M059J (cell line): ENCODE measurements at places on chromosomes 11 and 22.
A peak's percentile ranks its signal among the peaks of the same experiment; 100 is the strongest.

DNA sequence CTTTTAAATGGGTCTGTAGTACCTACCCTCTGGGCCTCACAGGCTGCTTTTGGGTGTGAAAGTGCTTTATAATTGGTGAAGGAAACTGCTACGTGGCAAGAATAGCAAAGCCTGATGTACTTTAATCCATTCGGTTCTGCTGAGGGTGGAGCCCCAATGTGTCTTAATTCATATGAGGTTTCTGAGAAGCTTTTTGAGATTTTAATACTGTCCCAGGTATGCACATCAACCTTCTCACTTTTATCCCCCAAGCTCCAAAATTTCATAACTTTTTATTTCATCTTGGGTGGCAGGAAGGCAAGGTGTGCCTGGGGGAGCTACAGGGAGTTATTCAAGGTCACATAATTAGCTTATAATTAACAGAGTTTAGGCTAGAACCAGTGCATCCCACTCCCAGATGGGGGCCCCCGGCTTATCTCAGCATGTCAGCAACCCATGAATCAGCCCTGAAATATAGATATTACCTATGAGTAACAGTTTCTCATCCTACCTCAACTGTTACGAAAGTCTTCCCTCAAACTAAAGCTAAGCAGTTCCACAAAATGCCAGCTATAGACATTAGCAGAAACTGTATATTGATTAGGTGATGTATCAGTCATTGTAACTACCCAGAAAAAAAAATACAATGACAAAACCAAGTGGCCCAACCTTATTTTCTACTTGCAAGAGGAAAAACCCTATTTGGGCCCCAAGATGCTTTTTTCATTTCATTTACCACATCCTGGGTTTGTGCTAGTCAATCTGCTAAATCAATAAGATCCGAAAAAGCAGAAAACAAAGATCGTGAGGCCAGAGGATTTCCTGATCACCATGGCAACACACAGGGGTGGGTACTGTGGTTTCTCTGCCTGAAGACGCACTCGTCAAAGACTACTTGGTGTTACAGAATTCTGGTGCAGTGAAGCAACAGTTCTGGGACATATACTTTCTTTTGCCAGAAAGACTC, 26.7 kb downstream of the CD44 start:
- DNase-seq: peak; percentile 96

GRCh38 chr22:42856179-42856864, 751 bp downstream of the ARFGAP3 start:
- DNase-seq: peak; percentile 45

DNA sequence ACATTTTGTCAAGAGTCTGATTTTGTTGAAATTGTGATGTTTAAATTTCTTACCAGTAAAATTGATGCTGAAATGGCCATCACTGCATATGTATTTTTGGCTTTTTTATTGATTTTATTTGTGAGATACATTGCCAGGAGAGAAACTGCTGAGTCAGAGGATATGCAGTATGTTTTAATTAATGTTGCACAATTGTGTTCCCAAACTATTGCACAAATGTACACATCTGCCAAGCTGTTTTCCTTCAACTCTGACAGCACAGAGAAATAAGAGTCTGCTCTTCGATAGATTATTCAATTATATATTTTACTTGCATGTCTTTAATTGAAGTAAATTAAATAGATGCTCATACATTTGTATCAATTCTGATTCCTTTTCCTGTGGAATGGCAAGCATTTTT, 640.2 kb upstream of the LUZP2 start:
- no peak for DNase-seq

- DNase-seq: peak; percentile 97
Measured at GRCh38 chr11:20112291-20113148, 47.8 kb downstream of the DBX1 start.

DNA sequence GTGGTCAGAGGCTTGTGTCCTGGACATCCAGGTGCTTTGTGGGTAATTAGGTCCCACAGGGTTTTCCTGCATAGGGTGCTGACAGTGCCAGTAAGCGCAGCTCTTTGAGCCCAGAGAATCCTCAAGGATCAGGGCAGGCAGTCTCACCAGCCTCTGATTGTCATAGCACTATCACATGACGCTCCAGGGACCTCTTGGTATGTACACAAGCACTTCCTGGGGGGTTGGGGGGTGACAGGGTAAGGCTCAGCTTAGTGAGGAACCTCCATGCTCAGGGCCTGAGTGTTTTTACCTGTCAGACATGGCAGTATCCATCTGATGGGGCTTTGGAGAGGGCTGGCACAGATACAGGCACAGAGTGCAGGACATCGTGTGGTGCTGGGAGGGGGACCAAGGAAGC, 27.9 kb upstream of the SUSD2 start:
- DNase-seq: peak; percentile 70

GRCh38 chr22:26259510-26259909, 90.2 kb downstream of the SEZ6L start:
- DNase-seq: peak; percentile 47

GRCh38 chr11:2452321-2453012, 7.7 kb downstream of the KCNQ1 start:
- DNase-seq: no peak

DNA sequence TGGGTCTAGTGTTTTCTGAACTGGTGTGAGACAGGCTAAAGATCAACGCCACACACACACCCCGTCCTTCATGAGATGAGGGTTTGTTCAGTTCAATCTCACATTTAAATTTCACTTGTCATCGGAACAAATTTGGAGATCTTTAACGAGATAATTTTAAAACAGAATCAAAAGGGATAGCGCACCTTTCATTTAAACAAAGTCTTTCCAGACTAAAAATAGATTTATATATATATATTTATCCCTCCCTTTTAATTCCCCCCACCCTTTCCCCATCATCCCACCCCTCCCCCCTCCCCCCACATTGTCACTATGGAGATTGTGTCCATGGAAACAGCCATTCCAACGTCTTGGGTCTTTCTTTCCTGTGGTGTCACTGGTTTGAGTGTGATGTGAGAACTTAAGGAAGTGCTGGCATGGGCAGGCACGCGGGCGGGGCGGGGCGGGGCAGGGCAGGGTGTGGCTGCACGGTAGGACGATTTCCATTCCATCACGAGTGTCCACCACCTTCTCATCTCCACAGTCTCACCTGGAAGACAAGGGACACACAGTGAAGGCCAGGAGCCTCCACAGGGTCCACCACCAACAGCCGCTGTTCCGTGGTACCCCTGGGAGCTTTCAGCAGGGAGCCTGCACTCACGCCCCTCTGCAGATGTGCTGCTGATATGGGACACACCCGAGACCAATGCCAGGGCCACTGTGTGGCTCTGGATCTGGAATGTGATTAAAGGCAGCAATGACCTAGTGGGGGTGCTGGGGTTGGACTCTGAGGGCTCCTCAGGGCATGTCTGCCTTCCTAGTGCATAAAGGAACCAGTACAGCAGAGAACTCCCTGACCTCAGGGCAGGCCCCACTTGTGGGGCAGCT, 30.5 kb upstream of the CYP2D6 start:
- no peak for DNase-seq

DNA sequence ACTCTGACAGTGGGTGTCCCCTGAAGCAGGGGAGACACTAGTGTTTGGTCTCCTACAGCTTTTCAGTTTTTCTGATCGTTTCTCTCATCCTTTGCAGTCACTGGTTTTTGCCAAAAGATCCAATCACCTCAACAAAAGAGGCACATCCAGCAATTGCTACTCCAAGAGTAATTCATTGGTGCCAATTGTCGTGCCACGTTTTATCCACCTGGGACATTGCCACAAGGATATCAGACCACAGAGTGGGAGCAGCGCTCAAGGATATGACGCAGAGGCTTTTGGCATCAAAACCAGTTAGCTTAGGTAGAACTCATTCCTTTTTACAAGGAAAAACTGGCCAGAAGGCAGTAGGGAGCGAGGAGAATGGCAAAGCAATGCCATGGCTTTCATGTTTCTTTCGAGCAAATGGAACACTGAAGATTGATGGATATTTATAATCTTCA, 40.9 kb upstream of the BLID start:
- peak; percentile 99 for DNase-seq

GRCh38 chr11:69978841-69979614, 99.1 kb upstream of the ANO1 start:
- no peak for DNase-seq

- DNase-seq: peak; percentile 11
Measured at GRCh38 chr11:12981676-12982522, 27.2 kb upstream of the RASSF10 start.

- DNase-seq: peak; percentile 51
Measured at GRCh38 chr11:108019870-108020540, 11.3 kb downstream of the CUL5 start.

GRCh38 chr22:37036655-37037377, 14.7 kb upstream of the KCTD17 start:
- no peak for DNase-seq

- peak; percentile 43 for DNase-seq
Measured at GRCh38 chr11:61332281-61332796, 566 bp downstream of the DDB1 start.

GRCh38 chr11:31927982-31928381, 116.9 kb upstream of the PAX6 start:
- DNase-seq: no peak

- DNase-seq: peak; percentile 99
Measured at GRCh38 chr11:27934830-27935145, 173.2 kb downstream of the KIF18A start.

- peak; percentile 26 for DNase-seq
Measured at GRCh38 chr11:102457865-102458264, 5.3 kb upstream of the TMEM123 start.

DNA sequence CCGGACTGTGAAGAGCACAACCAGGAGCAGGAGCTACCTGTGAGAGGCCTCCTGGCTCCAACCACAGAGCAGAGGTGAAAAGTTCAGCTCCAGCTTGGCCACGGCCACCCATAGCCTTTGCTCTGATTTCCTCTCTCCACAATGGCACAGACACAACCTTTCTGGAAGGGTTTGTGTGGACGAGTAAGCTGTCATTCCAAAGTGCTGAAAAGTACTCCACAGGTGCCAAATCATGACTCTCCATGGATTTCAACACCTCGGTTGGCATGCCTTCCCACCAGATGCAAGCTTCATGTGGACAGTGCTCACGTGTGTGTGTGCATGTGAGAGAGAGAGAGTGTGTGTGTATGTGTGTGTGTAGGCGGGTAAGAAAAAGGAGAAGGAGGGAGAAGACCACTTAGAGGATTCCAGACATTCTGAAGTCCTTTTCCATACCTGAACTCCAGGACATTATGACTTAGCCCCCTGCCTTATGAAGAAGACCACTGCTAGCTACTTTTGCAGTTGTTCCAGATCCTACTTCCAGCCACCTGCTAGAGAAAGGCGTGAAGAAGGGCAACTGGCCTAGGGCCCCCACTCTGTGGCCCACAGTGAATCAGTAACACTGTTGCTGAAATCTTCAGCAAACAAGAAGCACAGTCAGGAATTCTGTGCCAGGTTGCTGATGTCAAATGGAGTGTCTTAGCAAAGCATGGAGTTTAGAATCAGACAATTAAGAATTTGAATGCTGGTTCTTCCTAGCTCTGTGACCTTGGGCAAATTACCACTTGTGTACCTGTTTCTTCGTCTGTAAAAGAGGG, 13.9 kb upstream of the NAV2 start:
- peak; percentile 37 for DNase-seq

DNA sequence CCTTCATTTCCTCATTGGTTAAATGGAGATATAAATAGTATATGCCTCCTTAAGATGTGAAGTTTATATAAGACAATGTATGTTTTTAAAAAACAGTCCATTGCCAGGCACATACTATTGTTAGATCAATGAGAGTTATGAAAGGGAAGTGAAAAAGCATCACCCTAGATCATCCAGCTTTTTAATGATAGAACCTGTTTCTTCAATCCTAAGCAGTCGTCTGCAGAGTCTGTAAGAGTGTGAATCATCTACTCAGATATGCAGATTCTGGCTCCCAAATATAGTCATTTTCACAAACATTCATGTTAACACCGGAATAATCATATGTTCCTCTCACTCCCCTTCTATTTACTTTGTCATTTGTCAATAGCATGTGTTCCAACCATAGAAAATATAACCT, 65.3 kb upstream of the SLN start:
- no peak for DNase-seq

GRCh38 chr11:78110351-78110750, 29.1 kb downstream of the ALG8 start:
- DNase-seq: no peak

GRCh38 chr11:20909995-20910726, 240.8 kb downstream of the NELL1 start:
- DNase-seq: no peak

DNA sequence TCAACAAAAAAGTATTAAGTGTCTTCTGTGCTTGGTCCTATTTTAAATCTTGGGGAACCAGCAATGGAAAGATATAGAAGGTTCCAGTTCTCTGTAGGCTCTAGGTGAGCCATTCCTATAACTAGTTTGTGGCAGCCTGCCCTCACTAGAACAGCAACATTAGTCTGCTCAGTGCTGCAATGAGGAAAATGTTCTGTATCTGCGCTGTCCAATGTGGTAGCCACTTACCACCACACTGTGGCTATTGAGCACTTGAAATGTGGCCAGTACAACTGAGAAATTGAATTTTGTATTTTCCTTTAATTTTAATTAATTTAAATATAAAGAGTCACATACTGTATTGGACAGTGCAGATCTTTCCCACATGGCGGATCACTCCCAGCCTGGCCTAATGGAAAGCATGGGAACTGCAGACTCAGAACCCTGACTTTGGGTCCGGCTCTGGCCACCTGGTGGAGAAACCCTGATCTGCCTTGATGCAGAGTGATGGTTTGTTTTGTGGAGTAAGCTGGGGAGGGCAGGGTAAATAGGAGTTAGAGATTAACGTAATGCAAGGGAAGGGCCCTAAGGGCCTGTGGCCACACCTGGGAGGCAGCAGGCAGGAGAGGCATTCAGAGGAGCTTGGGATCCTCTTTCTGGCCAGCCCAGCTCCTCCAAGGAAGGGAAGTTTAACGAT, 101.0 kb downstream of the ME3 start:
- DNase-seq: no peak
